ENCODE measurements at places on chromosomes 16 and 17. TPM values are rescaled to one million over a fixed set of nuclear protein-coding genes. Genes with fewer than 3 reads are reported as not detected.

DNA sequence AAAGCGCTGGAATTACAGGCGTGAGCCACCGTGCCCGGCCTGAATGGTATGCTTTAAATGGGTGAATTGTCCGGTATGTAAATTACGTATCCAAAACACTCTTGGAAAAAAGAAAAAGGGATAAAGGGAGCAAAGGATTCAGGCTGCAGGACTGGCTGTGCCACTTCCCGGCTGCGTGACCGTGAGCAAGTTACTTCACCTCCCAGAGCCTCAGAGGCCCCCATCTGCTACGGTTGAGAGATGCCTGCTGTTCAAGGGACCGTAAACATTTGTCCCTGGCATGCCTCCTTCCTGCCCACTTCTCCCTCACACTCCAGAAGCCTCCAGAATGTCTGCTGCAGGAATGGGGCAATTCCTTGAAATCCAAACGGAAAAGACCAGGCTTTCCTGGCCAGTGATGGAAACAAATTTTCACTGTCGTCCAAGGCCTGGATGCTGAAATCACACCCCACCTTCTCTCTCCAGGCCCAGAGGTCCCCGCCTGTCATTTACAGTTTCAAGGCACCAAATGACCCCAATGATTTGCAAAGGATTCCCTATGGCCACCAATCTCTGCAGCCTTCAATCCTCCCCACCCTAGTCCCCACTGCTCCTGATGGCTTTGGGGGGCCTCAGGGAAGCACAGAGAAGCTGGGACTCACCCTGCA, 22.9 kb upstream of the LITAF start:
- DNase-seq, result no peak

DNA sequence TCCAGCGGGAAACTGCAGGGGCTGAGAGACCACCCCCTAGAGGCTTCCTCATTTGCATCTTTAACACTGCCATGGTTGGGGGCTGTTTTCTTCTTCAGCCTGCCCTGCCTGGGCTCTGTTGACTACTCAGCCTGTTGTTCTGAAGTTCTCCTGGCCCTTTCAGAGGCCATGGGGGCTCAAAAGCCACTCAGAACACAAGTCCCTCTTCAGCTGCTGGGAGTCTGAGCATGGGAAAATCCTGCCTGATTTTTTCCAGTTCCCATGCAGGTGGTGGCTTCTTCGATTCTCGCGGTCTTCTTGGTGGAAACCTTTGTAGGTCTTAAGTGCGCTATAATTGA, 36.3 kb downstream of the PLCG2 start:
- no peak for DNase-seq

DNA sequence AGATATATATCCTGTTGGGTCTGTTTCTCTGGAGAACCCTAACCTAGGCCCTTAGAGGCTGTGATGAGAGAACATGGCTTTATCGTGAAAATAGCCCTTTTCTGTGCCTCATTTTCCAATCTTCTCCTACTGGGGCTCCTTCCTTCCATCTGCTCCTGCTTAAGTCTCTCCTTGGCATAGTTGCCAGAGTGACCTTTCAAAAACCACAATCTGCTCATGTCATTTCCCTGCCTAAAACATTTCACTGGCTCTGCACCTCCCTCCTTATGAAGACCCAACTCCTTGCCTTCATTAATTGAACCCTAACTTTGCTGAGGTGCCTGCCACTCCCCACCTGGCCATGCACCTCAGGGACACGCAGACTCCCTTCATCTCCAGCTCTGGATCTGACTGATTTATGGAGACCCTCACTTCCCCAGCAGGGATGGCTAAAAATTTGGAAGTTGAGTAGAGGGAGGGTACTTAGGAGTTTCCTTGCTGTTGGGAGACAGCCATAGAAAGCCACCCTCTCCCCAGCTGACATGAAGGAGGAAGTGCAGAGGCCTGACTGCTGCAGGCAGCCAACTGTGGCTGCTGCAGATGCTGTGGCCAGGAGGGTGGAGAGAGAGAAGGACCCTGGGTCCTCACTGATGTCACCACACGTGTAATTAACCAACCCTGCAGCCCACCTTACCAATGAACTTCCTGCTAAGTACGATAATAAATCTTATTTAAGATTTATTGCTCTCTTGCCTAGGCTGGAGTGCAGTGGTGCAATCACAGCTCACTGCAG, 6.3 kb upstream of the GGA2 start:
- DNase-seq, result no peak

DNA sequence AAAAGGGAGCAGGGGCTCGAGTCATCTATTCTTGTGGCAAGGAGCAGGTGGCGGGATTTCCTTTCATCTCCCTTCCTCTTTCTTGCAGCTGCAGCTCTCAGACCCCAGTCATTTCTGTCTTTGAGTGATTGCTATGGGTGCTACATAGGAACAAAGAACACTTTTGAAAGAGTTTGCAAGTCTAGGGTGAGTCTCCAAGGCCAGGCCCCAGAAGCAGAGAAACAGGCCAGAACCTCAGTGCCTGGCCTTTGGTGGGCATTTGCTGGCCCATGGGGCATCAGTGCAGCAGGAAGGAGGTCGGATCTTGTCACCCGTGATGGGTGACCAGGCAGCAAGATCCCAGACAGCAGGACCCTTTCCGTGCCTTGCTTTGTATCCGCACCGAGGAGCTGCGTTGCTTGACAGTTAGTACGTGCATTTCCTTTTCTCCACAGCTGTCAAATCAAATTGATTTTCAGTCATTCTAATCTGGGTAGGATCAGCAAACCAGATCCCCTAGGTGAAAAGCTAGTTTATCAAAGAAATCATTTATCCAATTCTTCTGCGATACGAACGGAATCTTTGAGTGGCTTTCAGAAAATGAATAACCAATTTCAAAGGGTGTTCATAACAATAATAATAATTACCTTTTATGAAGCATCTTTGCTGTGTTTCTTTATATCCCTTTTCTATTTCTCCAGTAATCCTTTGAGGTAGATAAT, 244.6 kb upstream of the MAF start:
- DNase-seq, result no peak

DNA sequence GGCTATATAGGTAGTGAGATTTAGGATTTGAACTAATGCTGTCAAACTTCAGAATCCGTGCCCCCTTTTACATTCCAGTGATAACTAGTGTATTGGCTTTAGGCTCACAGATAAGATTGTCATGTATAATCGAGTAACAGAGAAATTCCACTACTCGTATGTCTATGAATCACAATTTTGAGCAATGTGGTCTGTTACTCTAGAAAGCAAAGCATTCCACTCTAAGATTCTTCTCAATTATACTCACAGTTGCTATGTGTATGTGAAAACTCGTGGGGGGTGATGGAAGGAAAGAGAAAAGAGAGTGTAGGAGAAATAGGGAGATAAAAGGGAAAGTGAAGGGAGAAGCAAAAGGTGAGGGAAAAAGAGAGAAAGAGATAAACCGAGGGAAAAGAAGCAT, 1175.1 kb upstream of the GOT2 start:
- no peak for DNase-seq

GRCh38 chr17:41212524-41213169, 13.8 kb upstream of the KRTAP9-2 start:
- no peak for DNase-seq

DNA sequence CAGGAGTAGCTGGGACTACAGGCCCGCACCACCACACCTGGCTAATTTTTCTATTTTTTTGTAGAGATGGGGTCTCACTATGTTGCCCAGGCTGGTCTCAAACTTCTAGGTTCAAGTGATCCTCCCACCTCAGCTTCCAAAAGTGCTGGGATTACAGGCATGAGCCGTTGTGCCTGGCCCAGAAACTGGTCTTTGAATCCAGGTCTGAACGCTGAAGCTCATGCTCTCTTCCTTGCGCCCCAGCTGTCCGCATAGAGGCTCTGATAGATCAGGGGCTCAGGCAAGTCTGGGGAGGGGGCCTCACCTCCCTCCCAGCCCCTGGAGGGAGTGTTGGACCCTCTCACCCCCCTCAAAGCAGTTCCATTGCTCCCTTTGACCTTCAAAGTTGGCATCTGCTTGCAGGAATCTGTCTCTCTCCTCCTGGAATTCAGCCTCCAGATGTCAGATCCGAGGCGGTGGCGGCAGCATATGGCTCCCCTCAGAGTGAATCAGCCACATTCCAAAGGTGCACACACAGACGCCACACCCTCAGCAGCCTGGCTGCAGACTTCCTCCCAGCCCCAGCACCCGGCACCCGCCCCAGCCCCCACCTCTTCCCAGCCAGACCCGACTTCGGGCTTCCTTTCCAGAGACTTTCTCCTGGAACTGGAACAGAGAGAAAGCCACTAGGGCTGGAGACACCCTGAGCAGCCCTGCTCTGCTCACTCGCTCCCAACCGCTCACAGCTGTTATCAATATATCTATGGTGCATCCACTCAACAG, 16.9 kb upstream of the GLIS2 start:
- DNase-seq, result no peak

GRCh38 chr17:78359321-78359996, 418 bp downstream of the SOCS3 start:
- DNase-seq, result no peak

DNA sequence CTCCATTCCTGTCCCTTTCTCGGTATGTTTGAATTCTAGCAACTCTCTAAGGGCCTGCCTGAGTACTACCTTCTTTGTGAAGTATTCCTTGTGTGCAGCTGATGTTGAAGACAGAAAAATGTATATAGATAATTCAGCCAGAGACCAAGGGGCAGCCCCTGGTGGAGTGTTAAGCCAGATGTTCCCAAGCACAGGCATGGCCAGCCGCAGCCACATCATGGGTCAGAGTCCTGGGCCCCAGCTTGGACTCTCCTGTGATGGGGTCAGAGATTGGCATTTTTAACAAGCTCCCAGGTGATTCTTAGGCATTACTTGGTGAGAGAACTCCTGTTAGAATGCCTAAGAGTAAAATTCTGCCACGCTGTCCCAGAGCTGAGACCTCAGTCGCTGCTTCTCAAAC, 100.8 kb downstream of the IRF8 start:
- no peak for DNase-seq

RNF157 gene
- 0.69 TPM for polyA plus RNA-seq

CDH8 gene
- not detected for polyA plus RNA-seq

ZC3H18 gene
- 29.0 TPM for polyA plus RNA-seq

TBC1D3K gene
- not detected for polyA plus RNA-seq

NACA2 gene
- polyA plus RNA-seq, result not detected

All from immature natural killer cell (primary cell).